ENCODE measurements at places on chromosomes 13 and 19.

GRCh38 chr19:29811125-29812079 is at the start of gene CCNE1:
Gene CCNE1, plus strand, starts transcription at chr19:29811991. Its CDS starts 565 bp downstream, at chr19:29812556.
- DNase-seq, result peak; percentile 94

- DNase-seq, result no peak
These were observed 27.5 kb downstream of the RASA3 start for GRCh38 chr13:114104655-114105520.

GRCh38 chr13:49498206-49498605 is 2.5 kb downstream of the PHF11 start:
- peak; percentile 31 for DNase-seq

- DNase-seq, result no peak
These were observed 32.8 kb upstream of the STK24 start for GRCh38 chr13:98609756-98610155.

DNA sequence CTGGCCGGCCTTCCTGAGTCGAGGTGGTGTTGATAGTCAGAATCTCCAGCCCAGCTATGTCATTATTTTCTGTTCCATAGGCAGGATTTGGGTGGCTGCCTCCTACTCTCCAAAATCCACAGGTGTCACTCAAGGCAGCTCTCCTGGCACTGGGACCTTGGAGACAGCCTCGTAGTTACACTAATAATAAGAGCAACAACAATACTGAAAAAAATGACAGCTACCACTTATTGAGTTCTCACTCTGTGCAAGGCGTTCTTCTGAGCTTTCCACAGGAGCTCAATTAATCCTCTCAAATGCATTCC is 12.2 kb upstream of the KLK12 start:
- DNase-seq, result no peak

DNA sequence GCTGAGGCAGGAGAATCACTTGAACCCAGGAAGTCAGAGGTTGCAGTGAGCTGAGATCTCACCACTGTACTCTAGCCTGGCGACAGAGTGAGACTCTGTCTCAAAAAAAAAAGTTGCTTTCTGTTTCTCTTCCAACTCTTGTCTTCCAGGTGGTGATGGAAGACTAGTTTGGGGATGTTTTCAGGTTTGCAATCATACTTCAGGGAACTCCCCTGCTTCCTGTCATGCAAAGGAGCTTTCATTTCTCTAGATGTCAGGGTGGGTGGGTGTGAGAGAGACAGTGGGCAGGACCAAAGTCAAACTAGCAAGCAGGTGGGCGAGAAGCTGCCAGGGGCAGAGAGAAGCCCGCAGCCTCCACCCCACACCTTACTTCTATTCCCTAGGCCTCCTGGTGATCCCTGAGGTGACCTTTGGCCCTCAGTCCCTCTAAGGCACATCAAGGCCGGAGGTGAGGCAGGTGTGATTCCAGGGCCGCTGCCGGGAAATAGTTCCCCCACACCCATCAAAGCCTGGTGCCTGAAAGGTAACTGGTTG is 25.7 kb downstream of the CCNE1 start:
- DNase-seq, result peak; percentile 77
